Activated CD4-positive, alpha-beta T cell treated with anti-CD3 and anti-CD28 coated beads for 1 hour (primary cell): ENCODE measurements at places on chromosomes 12 and 14.

DNA sequence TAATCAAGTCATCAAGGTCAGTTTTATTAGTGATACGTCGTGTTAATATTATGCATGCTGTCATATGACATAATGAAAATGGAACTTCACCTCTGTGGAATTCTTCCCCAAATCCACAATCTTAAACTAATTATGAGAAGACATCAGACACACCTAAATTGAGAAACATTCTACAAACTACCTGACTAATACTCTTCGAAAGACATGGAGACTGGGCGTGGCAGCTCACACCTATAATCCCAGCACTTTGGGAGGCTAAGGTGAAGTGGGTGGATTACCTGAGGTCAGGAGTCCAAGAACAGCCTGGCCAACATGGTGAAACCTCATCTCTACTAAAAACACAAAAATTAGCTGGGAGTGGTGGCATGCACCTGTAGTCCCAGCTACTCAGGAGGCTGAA is 33.3 kb upstream of the KRAS start:
- DNase-seq = no peak

DNA sequence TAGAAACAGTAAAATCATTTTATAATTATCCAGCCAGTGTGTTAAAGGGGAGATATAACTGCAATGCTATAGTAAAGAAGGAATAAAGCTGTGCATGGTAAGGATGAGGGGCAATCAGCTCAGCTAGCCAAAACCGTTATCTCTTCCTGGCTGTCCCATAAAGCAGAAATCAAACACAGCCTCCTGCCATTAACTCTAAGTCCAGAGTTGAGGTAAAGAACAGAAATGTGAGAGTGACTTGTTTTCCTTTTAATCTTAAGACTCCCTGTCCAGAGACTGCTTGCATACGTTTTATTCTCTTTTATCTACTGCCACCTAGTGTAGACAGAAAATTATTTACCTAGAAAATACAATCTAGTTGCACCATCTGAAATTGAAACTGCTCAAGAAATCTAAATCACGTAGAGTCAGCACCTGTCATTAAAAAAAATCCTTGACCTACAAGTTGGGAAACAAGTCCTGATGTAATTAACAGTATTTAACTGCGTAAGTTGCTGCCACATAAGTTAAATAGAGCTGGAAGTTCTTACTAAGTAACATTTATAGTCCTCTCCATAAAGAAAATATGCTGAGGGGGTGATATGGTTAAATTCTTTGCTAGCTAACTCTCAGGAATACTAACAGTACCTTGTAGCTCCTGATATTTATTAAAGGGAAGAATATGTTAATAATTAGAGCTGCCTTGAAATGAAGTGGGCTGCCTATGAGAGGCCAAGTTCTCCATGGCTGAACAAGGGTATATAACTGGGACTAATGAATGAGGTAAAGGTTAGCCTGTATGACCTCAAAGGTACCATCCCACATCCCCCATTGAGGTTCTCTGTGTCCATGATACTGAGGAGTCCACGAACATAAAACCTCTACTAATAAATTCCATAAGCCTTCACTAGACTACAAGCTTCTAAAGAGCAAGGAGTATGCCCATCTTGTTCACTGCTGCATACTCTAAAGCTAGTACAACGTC is 62.7 kb downstream of the GALNT4 start:
- no peak for DNase-seq

DNA sequence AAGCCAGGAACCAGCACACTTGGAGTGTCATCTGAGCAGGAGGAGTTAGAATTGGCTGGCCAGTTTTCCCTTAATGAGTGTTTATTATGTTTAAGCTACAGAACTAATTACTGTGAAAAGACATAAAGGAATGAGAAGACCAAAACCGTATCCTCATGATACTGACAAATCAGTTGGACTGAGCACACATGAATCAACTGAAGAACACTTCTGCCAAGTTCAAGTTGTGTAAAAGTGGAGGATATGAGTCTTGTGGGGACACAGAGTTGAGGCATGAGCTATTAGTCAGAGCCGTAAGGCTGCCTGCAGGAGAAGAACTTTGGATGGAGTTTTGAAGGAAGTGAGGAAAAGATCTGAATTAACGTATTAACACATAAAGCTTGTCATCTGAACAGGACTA is 43.1 kb downstream of the HMGA2 start:
- DNase-seq = no peak

DNA sequence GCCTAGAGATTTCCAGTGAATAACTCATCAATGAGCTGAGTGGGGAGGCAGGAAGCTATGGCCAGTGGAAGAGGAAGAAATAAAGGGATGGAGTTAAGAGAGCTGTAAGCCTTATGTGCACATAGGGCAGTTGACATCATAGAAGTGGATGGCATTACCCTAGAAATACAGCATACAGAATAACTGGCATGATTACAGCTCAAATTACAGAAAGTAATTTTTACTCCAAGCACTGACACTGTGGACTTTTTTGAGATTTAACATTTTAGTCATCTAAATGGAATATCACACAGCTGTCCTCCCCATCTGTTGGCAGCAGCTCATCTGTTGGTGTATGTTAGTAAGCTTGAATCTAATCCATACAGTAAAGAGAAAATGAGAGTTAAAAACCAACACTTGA is 5.4 kb upstream of the IPO8 start:
- DNase-seq = no peak

GRCh38 chr14:104894331-104895206 is 29.5 kb downstream of the CEP170B start:
- DNase-seq = no peak

- no peak for DNase-seq
Measured at GRCh38 chr12:105742567-105742874, 396.2 kb downstream of the NUAK1 start.

DNA sequence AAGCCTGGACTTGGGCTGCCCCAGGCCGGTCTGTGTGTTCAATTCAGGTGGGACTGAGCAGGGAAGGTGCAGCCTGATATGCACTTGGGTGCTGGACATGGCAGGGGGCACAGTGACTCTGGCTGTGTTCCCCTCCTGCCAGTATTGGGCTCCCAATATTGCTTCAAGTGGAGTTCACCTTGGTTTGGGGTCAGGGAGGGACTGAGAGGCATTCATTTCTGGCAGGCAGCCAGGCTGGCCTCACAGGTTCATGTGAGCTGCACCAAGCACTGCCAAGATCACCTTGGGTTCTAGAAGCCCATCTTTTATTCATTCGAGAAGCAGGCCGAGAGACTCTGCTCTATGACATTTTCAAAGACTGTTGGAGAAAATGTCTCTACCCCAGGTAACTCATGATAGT is 245.0 kb downstream of the CHST11 start:
- DNase-seq = no peak

DNA sequence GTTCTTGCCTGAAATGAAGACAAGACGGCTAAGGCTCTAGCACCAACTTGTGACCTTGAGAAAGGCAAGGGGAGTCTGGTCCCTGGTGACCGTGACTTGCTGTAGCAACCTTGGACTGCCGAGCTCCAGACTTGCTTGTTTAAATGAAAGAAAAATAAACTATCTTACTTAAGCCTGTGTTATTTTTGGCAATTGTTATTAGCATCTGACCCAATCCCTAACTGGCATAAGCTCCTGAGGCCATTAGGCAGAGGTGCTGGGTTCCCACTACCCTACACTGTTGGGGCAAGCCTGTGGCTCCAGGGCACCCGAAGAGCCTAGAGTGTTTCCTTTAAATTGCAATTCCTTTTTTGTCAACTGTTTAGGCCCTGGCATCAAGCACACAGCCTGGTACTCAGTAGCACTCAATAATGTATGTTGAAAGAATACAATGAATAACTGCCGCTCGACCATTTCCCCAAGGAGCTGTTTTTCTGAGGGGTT is 106.9 kb upstream of the HIF1A start:
- DNase-seq = no peak

GRCh38 chr12:25502596-25502995 is 50.5 kb downstream of the LMNTD1 start:
- DNase-seq = no peak

GRCh38 chr14:69363055-69363454 is 35.0 kb downstream of the ERH start:
- DNase-seq = no peak

- no peak for DNase-seq
Measured at GRCh38 chr12:24496755-24497154, 452.1 kb downstream of the BCAT1 start.

- no peak for DNase-seq
Measured at GRCh38 chr14:60090864-60091519, 731 bp upstream of the PCNX4 start.

- no peak for DNase-seq
Measured at GRCh38 chr12:6041891-6042290, 82.6 kb downstream of the VWF start.

DNA sequence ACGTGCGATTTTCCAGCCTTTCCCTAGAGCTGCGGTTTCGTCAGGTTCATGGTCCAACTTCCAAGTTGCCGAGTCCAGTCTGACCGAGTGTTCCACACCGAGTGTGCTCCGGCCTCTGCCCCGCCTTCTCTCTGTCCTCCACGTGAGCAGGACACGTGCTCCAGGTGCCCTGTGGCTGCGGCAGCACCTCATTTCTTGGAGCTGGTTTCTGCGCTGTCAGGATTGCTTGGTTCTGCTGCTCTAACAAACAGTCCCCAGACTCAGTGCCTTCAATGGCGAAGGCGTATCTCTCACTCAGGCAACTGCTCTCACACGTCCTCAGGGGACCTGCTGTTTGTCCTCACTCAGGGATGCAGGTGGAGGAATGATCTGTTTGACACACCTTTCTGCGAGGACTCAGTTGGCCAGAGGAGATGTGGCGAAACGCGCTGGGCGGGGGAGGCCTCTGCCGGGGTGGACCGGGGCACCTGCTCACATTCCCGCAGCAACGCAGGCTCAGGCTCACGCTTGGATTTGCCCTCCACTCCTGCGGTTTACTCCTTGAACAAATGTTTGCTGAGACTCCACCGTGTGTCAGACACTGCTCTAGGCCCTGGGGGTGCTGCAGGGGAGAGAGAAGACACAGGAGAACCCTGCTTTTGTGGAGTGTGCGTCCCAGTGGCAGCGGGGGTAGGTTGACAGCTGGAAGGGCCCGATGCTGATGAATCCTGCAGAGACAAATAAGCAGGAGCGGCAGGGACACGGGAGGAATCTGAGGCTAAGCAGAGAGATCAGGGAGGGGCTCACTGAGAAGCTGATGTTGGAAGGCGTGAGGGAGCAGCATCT is 63.4 kb upstream of the FBRSL1 start:
- DNase-seq = no peak

GRCh38 chr14:85579942-85580341 is 50.0 kb downstream of the FLRT2 start:
- no peak for DNase-seq

DNA sequence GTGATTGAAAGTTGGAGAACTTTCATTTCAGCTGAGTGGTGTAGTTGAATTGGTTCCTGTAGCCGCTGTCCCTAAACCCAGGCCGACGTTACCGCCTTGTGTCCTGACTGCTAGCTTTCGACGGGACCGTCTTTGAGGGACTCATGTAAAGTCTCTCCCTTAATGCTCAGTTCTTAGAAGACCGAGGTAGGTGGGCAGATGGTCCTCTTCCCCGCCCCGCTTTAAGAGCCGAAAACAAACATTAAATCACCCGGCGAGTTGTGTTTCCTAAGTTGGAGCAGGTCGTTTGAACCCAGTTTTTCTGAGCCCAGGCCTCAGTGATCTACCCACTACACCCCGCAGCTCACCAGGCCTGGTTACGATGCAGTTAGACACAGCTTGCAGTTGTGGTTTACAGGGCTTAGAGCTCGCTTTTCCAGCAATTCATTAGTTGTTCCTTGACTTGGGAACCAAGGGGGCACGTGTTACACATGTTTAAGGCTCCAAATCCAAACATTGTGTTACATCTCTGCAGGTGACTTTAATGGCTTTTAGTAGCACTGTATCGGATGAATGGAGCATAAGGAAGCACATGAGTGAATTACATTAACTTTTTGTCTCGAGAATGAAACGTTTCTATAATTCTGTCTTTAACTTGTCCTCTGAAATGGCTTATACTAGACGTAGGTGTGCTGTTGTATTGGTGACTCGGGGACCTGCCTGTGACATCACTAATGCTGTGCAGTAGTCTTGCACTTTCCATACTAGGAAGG is 790 bp downstream of the NEDD1 start:
- DNase-seq = no peak

GRCh38 chr12:98750511-98750910 is 105.4 kb downstream of the APAF1 start:
- no peak for DNase-seq

DNA sequence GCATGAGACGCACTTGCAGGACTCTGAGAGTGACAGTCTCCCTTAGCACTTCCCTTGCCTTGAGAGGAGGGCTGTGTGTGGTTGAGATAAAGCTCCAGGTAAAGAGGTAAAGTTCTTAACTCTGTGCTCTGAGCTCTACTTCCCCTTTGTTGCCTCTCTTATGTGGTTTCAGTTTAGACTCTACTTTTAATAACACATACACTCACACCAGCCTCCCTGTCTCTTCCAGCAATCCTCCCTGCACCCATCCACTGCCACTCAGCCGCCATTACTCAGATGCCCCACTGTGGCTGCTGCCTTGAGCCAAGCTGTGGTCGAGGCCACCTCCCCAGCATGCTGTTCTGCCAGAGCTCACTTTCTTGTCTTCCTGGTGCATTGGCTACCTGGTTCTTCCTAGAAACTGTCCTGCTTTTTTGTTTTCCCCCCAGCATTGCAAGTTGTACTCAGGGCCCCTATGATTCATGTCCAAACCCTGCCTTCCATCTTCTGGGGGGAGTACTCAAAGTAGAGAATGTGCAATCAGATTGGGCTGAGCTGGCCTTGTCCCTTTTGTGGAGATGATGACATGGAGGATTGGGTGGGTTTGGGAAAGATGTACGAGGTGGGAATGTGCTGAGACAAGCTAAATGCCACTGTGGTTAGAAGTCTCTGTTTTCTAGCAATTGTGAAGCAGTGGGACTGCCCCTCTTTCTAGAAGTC is 115.5 kb upstream of the PARP11 start:
- DNase-seq = no peak

DNA sequence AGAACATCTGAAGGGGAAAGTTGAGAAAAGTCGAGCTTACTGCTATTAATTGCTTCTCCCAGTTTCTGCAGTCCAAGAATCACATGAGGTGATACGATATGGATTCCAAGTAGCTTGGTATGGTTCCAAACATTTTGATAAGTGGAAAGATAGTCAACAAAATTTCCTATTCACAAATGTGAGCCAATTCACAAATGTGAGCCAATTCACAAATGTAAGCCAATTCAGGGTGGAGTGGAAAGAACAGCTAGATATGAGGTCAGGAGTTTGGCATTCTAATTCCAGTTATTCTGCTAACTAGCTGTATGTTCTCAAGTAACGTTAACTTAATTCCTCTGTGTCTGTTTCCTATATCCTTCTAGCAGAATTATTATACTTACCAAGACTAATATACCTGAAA is 37.6 kb upstream of the DHRS4 start:
- no peak for DNase-seq

- DNase-seq = no peak
Measured at GRCh38 chr14:74064426-74064825, 19.8 kb downstream of the ALDH6A1 start.

DNA sequence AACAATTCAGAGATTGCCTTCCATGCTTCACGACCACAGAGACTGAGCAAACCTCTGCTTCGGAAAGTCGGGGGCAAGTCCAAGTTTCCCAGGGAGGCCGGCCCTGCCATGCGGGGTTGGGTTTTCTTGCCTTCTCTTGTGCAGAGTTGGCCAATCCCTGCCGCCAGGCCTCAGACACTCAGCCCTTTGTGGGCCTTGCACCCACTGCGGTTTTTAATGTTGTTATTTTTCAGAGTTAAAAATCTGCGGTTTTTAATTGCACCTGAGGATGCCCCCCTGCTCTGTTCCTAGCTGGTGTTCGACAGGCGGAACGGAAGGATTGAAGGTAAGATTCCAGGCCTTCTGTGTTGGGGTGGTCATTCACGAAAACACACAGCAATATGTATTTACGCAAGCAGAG is 108.7 kb downstream of the CALM1 start:
- DNase-seq = no peak
